ENCODE measurements at places on chromosomes 11 and 22.

- no peak for DNase-seq
Observed at GRCh38 chr11:125426818-125427528, 69.1 kb downstream of the FEZ1 start.

- DNase-seq = no peak
Observed at GRCh38 chr11:1209371-1210057, 13.4 kb upstream of the MUC5B start.

GRCh38 chr22:18983120-18983651 is 47.1 kb upstream of the PRODH start:
- no peak for DNase-seq

- DNase-seq = no peak
Observed at GRCh38 chr11:117685566-117685965, 111.5 kb downstream of the DSCAML1 start.

- peak; percentile 60 for DNase-seq
Observed at GRCh38 chr11:65468874-65469333, 29.9 kb upstream of the MALAT1 start.

- no peak for DNase-seq
Observed at GRCh38 chr11:3989921-3990290, 104.7 kb upstream of the RRM1 start.

DNA sequence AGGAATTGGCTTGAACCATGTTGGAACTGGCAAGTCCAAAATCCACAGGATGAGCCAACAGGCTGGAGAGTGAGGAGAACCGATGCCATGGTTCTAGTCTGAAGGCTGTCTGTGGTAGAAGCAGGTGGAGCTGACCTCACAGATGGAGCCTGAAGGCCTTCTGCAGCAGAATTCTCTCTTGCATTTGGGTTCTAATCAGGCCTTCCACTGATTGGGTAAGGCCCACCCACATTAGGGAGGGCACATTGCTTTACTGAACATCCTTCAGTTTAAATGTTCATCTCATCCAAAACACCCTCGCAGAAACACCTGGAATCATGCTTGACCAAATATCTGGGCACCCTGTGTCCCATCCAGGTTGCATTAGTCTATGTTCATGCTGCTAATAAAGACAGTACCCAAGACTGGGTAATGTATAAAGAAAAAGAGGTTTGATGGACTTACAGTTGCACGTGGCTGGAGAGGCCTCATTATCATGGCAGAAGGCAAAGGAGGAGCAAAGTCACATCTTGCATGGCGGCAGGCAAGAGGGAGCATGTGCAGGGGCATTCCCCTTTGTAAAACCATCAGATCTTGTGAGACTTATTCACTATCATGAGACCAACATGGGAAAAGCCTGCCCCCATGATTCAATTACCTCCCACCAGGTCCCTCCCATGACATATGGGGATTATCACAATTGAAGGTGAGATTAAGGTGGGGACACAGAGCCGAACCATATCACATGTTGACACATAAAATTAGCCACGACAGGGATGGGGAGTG is 15.9 kb downstream of the SMIM38 start:
- DNase-seq = no peak

GRCh38 chr22:23215294-23216241 is 35.3 kb downstream of the BCR start:
- DNase-seq = no peak

All from tongue (tissue), 3 donors.